ENCODE measurements at places on chromosomes 3 and 15. TPM values are rescaled to one million over a fixed set of nuclear protein-coding genes. Genes with fewer than 3 reads are reported as not detected.

DNA sequence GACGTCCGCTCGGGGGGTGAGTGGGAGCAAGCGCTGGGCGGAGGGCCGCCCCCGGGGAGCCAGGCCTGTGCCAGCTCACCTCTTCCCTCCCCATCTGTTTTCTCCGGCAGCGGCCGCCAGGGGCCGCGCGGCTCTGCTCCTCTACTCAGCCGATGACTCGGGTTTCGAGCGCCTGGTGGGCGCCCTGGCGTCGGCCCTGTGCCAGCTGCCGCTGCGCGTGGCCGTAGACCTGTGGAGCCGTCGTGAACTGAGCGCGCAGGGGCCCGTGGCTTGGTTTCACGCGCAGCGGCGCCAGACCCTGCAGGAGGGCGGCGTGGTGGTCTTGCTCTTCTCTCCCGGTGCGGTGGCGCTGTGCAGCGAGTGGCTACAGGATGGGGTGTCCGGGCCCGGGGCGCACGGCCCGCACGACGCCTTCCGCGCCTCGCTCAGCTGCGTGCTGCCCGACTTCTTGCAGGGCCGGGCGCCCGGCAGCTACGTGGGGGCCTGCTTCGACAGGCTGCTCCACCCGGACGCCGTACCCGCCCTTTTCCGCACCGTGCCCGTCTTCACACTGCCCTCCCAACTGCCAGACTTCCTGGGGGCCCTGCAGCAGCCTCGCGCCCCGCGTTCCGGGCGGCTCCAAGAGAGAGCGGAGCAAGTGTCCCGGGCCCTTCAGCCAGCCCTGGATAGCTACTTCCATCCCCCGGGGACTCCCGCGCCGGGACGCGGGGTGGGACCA, 632 bp upstream of the CRELD1 start:
- DNase-seq: peak; percentile 79

GRCh38 chr3:183427876-183428446, 458 bp downstream of the MCF2L2 start:
- DNase-seq: peak; percentile 73

DNA sequence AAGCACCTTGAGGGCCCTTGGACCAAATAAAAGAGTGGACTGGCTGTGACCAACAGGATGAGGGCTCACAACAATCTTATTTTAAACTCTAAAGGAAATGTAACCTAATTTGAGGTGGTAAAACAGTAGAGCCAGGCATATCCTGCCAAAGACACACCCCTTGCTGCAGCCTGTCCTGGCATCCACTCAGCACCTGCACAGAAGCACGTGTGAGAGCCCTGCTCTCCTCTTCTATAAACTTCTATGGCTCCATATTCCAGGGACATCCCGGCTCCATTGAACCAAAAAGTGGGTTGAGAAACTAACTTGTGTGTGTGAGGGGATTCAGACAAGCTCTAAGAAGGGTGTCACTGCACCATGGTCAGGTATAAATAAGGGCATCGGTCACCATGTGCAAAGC, 190.9 kb upstream of the CHRNA7 start:
- DNase-seq: no peak

DNA sequence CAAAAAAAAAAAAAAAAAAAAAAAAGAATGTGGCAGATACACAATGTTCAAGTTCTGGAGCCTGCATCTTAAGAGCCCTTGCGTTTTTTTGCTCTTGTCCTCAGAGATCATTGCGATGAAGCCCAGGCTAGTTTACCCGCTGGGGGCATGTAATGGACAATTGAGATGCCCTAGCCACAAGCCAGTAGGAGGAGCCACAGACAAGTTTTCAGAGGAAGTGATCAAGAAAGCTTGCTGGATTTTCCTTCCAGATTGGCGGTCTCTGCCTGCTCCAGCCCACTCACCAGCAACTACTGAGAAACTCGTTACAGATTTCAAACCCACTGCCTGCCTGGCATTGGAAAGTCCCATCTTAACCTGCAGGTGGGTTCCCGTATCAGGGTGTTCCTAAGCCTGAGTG, 192.1 kb upstream of the EOMES start:
- peak; percentile 35 for DNase-seq

GRCh38 chr15:70806992-70807712, 43.8 kb upstream of the UACA start:
- no peak for DNase-seq

GRCh38 chr15:98684436-98684835, 36.1 kb downstream of the IGF1R start:
- DNase-seq: no peak

DNA sequence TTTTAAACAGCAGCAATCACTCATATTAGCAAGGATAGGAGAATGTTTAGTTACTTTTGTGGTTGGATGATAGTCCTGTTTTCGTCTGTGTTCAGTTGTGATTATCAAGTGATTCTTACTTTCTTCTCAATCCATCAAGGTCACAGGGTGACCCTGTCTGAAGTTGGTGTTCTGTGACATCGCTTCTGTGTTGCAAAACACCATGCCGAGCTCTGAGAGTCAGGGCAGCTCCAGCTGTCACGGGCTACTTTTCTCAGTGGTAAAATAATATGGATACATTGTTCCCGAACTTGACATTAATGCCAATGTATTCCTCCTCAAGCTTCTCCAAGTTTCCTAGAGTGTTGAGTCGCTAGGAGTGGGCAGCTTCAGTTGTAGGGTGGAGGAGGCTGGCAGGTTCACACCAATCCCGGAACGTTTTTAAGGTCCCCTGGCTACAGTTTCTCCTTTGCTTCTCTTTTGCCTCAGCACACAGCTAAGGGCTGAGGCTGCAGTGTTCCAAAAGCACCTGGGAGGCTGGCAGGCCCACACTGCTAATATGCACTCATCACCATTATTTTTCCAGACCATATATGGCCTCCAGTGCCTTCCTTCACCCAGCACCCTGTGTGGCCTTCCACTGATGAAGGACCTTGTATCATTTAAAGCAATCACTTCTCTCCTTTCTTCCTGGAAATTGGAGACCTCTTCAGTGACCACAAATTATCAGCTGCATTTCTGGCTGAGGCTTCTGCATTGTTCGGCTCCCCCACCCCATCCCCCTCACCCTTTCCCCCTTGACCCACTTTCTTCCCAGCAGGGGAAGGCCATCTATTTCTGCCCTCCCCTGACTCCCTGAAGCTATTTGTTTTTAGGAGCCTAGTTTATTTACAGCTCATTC, 25.8 kb downstream of the COLQ start:
- DNase-seq: peak; percentile 55

DNA sequence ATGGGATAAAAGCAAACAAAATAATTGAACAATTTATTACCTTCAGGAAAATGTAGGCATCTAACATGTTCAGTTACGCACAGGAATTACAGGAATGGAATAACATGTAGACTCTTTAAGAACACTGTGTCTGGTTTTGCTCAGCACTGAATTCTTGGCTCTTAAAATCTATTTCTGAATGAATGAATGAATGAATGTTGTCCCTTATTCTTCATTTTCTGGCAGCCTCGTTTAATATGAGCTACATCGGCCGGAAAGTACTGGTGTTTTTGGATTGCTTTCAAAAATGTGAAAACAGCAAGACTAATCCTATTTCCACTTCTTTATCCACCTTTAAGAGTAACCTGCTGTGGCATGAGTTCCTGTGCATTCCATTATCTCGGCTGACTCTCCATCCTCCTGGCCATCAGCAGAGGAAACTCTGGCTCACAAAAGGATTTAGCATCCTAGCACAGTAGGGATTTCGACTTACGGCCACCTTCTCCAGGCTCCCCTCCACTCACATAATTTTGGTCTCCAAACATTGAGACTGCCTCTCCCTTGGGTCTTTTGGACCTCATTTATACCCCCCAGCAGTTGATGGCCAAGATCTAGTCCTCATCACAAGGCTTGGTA, 145.3 kb downstream of the FOXP1 start:
- DNase-seq: no peak

GRCh38 chr15:79828447-79828846, 68.4 kb downstream of the MTHFS start:
- DNase-seq: no peak

DNA sequence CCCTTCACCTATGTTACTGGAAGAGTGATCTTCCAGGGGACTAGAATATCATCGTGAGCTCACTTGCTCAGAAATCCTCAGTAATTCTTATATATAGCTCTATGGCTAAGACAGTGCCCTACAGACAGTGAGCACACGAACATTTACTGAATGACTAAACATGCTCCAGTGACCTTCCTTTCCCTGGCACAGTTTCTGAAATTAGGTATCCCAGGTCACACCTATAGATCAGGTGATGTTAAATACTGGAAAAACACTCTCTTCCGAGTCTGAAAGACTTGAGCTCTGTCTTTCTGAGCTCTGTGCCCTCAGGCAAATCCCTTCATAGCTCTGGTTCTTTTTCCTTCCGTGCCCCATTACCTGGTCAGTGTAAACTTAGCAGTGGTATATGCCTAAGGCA, 239.4 kb upstream of the LRIG1 start:
- DNase-seq: no peak

DNA sequence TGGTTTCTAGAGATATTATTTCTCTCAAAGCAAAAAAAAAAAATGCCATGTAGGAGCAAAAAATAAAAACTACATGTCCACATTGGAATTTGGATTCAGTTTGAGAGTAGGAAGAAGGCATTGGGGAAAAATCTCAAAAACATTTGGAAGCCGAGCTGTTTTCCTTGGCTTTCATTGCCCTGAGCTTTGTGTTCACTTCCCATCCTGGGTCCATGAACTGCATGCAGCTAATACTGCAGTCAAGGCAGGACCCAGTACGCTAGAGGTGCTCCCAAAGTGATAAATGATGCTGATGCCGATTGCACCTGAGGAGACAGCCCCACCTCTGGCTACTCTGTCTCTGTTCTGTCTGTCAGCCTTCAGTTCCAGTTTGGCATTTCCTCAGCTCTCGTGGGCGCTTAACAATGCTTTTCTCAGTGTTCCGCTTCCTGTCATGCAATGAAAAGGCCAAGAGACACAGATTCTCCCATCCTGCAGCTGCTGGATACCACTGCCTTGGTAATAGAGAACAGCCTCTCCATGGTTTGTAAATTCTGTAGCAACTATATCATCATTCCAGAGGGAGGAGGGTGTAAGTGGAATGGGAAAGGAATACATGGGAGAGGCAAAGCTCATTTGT, 181.8 kb downstream of the RYR3 start:
- no peak for DNase-seq

DNA sequence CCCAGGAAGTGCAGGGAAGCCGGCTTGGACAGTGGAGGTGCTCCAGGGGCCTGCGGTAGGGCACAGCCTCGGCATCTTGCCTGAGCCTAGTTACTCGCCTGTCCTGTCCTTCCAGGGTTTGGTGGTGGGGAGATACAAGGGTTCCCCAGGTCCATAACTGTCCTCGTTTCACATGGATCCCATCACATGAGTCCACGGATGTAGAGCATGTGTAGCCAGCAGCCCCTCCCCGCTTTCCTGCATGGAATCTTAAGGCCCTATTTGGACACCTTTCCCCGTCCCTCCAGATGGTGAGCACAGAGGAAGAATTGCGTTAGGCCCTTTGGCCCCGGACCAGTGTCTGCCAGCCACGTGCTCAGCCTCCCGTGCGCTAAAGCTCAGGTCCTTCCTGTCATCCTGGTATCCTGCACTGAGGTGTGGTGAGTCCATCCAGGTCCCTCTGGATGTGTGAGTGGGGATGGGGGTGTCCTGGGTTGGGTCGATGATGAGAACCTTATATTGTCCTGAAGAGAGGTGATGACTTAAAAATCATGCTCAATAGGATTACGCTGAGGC, 230.4 kb downstream of the SNRPN start:
- DNase-seq: no peak

DNA sequence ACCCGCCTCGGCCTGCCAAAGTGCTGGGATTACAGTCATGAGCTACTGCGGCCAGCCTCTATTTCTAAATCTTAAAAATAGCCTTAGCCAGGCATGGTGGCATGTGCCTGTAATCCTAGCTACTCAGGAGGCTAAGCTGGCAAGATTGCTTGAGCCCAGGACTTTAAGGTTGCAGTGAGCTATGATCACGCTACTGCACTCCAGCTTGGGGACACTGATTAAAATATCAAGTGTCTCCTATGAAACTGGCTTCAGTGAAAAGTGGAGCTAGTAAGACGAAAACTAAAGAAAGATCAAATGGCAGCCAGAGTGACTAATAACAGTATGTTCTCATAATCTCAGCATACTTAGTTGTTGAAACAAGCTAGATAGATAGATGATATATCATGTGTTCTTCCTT, 112.5 kb downstream of the STT3B start:
- no peak for DNase-seq

GRCh38 chr15:85906640-85907039, 111.9 kb upstream of the KLHL25 start:
- DNase-seq: no peak

- DNase-seq: no peak
Measured at GRCh38 chr15:86054338-86054737, 25.3 kb upstream of the AGBL1 start.

- DNase-seq: no peak
Measured at GRCh38 chr3:50224639-50225038, 11.4 kb upstream of the GNAI2 start.

- DNase-seq: no peak
Measured at GRCh38 chr3:170363471-170363994, 6.0 kb downstream of the SKIL start.

DNA sequence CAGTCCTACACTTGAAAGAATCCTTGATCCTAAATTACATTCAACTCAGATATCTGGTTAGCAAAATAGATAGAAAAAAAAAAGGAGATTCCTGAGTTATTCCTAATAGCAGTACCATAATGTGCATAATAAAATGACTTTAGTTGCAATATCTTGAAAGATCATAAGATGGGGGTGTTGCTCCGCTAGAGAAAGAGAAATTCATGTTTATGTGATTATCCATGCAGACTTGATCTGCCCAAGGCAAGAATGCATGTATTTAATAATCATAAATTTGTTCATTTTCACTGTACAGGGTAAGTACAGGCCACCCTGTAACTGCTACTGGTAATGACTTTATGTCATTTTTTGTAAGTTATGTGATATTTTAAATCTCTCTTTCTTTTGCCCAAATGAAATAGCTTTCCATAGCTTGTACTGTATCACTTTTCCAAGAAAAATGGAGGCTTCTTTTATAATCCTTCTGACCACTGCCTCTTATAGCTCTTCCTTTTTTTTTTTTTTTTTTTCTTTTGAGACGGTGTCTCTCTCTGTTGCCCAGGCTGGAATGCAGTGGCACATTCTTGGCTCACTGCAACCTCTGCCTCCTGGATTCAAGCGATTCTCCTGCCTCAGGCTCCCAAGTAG, 84.6 kb downstream of the HCN4 start:
- peak; percentile 46 for DNase-seq

The ZDHHC19 gene
- not detected for total RNA-seq

The CCDC39 gene
- not detected for total RNA-seq

The U2SURP gene
- 56.4 TPM for total RNA-seq

The WDR48 gene
- total RNA-seq: 20.3 TPM

The MOBP gene
- not detected for total RNA-seq

The CFAP92 gene
- 0.08 TPM for total RNA-seq

The CFAP100 gene
- not detected for total RNA-seq

The ADAMTS17 gene
- total RNA-seq: 0.10 TPM

The MED12L gene
- total RNA-seq: 0.26 TPM

The MKRN3 gene
- 10.1 TPM for total RNA-seq

The STRA6 gene
- not detected for total RNA-seq

The HIGD2B gene
- not detected for total RNA-seq

The AMT gene
- total RNA-seq: 0.56 TPM

The TMC3 gene
- total RNA-seq: not detected

The TTC23 gene
- total RNA-seq: 37.3 TPM

The AADAC gene
- not detected for total RNA-seq
